Activated CD4-positive, alpha-beta T cell treated with anti-CD3 and anti-CD28 coated beads, Interleukin-2, Interleukin-6, amounts not matched to agents 100 ng/mL and 50 ng/mL, durations not matched to agents 16 hours and 8 hours (primary cell): ENCODE measurements at places on chromosomes 12 and 14.

DNA sequence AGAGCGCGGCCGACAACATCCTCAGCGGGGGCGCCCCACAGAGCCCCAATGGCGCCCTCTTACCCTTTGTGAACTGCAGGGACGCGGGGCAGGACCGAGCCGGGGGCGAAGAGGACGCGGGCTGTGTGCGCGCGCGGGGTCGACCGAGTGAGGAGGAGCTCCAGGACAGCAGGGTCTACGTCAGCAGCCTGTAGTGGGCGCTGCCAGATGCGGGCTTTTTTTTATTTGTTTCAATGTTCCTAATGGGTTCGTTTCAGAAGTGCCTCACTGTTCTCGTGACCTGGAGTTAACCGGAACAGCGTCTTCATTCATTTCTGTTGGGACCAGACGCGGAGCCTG, 103.8 kb upstream of the FKBP4 start:
- DNase-seq, result peak; percentile 58

- DNase-seq, result no peak
These were observed 22.7 kb downstream of the CCDC198 start for GRCh38 chr14:57470909-57471308.

DNA sequence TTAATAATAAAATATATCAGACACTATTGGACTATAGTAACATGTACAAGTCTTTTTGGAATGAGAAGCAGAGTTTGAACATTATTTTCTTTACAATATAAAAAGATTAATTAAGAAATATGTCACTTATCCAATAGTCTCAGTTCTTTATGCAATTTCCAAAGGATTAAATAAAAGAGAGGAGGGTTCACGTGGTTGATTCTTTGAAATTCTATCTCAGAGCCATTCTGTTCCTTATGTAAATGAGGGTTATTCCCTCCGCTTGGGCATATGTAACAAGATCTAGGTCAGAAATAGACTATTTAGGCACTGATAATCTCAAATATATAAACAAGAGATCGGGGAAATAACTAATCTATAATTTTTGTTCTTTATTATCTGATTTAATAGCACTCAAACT, 2.1 kb upstream of the TUBA1A start:
- DNase-seq, result no peak

DNA sequence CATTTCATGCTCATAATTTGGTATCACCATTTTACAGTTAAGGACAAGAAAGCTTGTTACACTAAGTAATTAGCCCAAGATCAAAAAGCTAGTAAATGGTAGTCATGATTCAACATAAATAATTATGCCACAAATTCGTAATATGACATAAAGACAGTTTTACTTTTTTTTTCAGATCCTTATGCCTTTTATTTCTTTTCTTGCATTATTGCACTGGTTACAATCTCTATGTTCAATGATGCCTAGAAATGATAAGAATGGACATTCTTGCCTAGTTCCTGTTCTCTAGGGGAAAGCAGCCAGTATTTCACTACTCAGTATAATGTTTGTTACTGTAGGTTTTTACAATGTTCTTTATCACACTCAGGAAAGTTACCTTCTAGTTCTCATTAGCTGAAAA, 106.4 kb upstream of the ARHGAP5 start:
- no peak for DNase-seq

DNA sequence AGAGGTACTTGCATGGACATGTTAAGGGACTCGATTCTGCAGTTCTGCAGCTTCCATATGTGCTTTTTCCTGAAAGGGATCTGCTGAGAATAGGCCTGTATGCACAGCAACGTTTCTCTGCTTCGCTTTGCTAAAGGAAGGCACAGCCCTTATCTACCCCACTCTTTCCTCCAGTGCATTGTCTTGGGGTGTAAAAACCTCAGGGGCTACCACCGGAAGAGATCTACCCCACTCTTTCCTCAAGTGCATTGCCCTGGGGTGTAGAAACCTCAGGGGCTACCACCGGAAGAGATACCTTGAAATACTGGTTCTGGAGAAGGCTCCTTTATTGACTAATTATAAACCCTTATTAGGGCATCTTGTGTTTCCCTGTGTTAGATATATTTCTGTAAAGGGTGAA, 52.9 kb downstream of the SEL1L start:
- DNase-seq, result no peak

- DNase-seq, result no peak
These were observed 774 bp downstream of the CHGA start for GRCh38 chr14:92923744-92924103.

DNA sequence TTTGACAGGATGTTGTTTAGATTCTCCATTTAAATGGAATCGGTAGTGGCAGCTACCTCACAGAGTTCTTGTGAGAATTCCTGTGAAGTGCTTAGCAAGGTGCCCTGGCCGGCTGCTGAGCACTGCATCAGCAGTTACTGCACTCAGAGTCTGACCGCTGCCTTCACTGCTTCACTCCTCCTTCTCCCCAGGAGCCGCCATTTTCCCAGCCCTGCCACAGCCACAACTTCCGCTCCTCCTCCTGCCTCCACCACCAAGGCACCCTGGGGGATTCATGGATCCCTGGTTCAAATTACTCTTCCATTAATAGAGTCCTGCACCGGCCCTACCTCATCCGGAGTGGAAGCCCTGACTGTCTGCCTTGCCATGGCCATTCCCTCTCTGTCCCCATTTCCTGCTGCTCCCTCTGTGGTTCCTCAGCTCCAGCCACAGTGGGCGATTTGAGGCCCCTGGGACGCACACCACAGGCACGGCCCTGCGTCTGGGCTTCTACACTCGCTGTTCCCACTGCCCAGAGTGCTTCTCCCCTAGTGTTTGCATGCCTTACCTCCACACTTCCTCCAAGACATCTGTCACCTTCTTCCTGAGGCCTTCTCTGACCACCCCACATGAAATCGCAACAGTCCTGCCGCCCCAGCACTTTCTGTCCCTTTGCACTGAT, 210.3 kb downstream of the IPO8 start:
- no peak for DNase-seq

DNA sequence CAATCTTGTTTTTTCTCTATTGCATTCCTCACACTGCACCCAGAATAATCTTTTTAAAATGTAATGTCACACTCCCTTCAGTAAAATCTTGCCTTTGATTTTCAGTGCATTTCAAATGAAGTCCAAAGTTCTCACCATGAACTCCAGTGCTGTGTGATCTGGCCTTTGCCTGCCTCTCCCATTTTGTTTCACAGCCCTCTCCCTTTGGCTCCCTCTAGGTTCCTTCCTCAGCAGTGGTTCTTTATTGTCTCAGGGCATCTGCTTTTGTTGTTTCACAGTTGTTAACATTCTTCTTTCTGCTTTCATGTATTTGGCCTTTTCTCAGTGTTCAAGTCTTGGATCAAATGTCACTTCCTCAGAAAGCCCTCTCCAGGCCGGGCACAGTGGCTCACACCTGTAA, 84.5 kb upstream of the AMN1 start:
- no peak for DNase-seq

DNA sequence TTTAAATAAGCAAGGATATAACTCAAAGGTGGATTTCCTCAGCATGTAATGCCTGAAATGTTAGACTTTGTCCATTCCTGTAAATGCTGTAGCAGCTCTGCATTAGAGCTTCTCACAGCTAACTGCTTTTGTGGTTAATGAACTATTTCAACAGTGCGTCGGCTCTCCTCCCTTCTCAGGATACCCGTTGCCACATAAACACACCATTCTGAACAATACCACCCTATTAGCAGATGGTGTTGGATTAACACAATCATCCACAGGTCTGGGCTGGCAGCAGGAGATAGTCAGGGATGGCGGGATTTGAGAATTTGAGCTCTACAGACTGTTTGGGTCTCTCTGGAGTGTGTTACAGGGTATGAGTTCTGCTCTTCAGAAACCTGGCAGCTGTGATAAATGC, 33.5 kb upstream of the C12orf42 start:
- no peak for DNase-seq

GRCh38 chr12:27199638-27200300, 44.3 kb upstream of the STK38L start:
- no peak for DNase-seq

- peak; percentile 27 for DNase-seq
These were observed 21.3 kb upstream of the RFLNA start for GRCh38 chr12:124273630-124274029.

GRCh38 chr14:37034410-37035285, 137.8 kb downstream of the SLC25A21 start:
- DNase-seq, result no peak

DNA sequence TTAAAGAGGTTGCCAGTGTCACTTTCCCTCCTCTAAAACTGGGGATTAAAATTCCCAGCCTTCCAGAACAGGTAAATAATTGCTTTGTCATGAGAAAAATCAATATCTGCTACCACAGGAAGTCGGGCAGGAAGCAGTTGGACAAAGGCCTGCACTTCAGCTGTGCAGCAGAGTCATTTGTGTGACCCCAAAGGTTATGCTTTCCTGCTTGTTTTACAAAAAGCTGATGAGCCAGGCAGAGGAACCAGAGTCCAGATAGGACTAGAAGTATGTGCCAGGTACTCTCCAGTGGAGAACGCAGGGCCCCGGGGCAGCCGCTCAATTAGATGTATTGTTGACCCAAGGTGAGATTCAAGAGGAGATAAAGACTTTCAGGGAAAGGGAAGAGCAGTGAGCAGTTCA, 117.1 kb upstream of the FRMD6 start:
- DNase-seq, result no peak

GRCh38 chr12:13192719-13193118, 3.8 kb upstream of the EMP1 start:
- DNase-seq, result no peak

DNA sequence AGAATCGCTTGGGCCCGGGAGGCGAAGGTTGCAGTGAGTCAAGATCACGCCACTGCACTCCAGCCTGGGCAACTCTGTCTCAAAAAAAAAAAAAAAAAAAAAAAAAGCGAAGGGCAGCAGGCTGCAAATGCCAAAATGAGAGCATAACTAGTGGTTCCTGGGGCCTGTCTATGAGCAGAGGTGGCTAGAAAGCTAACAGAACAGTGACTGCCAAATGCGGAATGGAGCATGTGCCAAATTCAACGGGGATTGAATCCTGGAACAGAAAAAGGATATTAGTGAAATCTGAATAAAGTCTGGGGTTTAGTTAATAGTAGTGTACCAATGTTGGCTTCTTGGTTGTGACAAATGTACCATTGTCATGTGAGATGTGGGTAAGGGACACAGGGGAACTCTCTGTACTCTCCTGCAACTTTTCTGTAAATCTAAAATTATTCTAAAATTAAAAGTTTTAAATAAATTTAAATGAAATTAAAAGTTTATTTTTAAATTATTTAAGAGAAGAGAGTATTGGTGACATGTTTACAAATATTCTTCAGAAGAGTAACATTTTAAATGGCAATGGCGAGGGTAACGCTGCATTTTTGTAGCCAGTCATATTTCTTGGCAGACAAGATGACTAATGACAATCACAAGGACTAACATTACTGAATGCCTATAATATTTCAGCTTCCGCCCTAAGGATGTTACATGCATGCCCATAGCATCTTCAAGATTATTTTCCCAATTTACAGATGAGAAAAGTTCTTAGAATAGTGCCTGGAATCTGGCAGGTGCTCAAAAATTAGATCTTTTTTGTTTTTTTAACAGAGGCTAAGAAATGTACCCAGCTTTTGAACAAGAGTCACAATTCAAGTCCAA, 28.9 kb upstream of the NUDT4 start:
- no peak for DNase-seq

DNA sequence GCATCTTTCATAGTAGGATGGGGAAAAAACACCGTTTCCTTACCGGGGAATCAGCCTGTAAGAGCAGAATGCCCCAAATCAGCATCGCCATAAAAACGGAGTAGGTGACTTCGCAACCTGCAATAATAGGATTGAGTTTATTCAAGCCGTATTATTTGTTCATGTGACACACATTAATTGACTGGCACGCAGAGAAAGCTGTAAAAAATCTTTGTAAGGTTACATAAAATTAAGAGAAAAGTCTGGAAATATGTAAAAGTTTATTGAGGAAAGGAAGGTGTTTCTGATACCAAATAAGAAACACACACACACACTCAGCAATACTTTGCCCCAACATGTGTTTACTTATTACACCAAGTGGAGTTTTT, 628 bp upstream of the CAPRIN2 start:
- DNase-seq, result no peak

DNA sequence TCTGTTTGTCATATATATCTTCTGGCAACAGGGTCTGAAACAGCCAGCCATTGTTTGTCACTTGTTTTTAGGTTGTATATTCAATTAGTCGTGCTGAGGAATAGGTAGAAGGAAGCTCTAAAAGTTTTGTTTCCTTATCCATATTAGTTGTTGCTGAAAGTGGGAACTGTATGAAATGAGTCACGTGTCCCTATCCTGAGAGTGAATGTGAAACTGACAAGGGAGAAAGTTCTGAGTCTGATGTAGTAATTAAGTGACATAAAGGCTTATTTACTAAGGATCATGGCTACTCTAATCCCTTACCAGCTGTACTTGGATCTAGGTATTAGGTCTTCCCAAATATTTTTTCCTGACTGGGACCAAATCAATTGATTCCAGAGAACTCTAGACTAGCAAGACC, 16.4 kb downstream of the FAM234B start:
- DNase-seq, result no peak

- no peak for DNase-seq
These were observed 60.5 kb downstream of the DDX51 start for GRCh38 chr12:132083614-132083940.

DNA sequence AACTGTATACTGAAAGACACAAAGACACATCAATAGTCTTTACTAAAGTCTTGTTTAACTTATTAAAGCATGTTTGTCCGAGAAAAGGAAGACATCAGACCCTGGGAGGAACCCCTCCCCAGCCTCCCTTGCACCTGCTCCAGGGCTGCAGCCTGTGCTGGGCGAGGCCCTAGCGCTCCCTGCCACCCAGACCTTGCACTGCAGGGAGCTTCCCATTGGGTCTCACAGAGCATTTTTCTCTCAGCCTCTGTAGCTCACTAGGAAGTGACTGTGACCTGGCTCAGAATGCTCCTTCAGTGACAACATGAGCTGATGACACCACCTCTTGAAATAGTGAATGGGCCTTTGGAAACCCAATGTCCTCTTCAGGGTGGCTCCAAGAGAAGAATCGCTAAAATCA, 461.2 kb downstream of the TMEM121 start:
- no peak for DNase-seq

- DNase-seq, result no peak
These were observed 103.6 kb upstream of the RTL1 start for GRCh38 chr14:101007004-101007614.

DNA sequence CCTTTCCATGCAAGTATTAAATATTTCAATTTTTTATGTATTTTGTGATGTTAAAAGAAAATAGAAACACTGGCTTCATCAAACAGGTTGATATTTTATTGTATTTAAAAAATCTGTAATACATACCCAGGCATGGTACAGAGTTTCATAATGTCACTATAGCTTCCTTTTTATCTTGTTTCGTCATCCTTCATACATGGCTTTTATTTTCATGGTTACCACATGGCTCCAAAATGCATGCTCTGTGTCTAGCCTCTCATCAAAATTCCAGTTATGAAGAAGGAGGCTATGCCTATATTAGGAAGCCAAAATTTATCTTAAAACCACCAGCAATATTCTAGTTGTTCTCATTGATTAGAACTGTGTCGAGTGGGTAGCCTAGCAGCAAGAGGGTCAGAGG, 464.8 kb downstream of the BTG1 start:
- no peak for DNase-seq

DNA sequence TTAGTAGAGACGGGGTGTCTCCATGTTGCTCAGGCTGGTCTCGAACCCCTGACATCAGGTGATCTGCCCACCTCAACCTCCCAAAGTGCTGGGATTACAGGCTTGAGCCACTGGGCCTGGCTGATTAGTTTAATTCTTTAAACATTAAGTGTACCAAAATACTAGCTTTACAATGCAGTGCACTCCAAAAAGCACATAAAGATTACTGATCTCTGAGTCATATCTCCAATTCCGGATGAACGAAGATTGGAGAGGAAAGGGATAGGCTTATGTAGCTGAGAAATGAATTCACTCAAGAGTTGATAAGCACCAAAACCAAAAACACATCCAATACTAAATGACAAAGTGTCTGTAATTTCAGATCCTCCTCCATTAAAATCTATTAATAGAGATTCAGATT, 15.1 kb downstream of the NAV3 start:
- DNase-seq, result no peak
